ENCODE measurements at places on chromosomes 3 and 15. TPM values are rescaled to one million over a fixed set of nuclear protein-coding genes. Genes with fewer than 3 reads are reported as not detected.

Gene SERPINI1
- 17.9 TPM for total RNA-seq

Gene GOLGA6L7
- total RNA-seq = not detected

Gene PAK6
- 18.2 TPM for total RNA-seq

DNA sequence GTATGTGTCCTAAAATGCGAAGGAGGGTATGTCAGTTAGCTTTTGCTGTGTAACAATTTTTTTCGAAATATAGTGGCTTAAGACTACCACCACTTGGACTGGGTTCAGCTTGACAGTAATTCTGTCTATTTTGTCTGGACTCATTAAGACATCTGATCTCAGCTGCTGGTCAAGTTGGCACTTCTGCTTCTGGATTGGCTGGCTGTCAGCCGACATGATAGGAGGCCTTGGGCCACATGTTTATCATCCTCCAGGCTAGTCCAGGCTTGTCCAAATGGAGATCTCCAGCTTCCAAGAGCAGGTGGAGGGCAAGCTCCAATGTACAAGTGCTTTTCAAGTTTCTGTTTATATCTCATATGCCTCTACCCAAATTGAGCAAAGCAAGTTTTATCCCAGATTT lies 95.9 kb downstream of the GALK2 start:
- H3K27me3 ChIP-seq = no peaks in the 10 kb centered on the region
- H3K4me3 ChIP-seq = no peak overlapping the region
- no peak overlapping the region for H3K27ac ChIP-seq
- no peaks in the 10 kb centered on the region for H3K36me3 ChIP-seq
- DNase-seq = no peak

DNA sequence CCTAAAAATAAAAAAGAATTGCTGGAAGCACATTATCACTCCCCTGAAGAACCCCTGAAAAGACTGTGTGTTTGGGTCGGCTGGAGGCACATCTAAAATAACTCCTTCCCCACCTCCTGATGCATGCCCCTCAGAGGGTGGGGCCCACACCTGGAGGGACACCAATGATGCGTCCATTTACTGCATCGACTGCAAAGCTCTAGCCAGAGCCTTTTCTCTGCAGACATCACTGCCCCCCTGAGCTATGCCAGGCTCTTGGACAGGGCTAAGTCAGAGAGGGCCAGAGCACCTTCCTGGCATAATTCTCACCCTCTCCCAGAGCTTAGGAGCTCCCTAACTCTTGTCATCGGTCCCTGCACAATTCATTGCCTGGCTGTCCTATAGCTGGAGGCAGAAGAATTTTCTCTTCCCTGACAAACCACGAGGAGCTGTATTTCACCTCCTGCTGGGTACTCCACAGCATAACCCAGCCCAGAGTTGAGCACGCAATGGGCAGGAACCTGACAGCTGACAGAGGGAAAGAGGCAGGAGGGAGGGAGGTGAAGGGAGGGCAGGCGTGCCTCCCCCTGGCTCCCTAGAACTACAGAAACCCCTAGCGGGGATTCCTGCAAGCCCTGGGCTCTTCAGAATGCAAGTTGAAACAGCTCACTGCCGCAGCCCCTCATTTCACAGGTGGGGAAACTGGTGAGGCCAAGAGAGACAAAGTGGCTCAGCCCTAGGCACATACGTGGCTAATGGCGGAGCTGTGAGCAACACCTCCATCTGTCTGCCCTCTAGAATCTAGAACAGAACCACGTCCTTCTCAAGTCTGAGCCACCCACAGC lies 46.6 kb downstream of the XXYLT1 start:
- H3K4me1 ChIP-seq = peaks cover 33% of the 10 kb centered on the region
- no peak overlapping the region for H3K4me3 ChIP-seq
- H3K27me3 ChIP-seq = no peaks in the 10 kb centered on the region
- H3K36me3 ChIP-seq = no peaks in the 10 kb centered on the region
- H3K27ac ChIP-seq = peak overlapping the region; percentile 62

DNA sequence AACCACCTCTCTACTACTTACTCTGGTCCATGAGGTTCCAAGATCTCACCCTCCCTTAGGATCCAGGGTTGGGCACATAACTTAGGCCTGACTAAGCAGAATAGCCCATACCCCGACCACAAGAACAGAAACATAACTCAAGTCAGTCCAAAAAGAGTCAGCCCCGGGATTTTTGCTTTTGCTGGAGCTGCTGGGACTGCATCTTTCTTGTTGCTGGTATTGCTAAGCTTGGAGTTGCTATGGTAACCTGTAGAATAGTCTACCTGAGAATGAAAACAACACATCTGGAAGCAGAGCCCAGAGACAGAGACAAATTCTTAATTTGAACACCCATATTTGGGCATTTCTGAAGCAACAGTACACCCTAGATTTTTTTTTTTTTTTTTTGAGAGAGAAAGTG lies 6.5 kb downstream of the RUBCN start:
- H3K36me3 ChIP-seq = no peaks in the 10 kb centered on the region
- DNase-seq = no peak
- H3K27ac ChIP-seq = no peak overlapping the region
- H3K4me3 ChIP-seq = no peak overlapping the region

- H3K27me3 ChIP-seq = no peaks in the 10 kb centered on the region
- no peak overlapping the region for H3K27ac ChIP-seq
- no peak for DNase-seq
- peaks cover 51% of the 10 kb centered on the region for H3K4me1 ChIP-seq
These were observed 47.7 kb downstream of the MEF2A start for GRCh38 chr15:99613481-99613880.

GRCh38 chr15:98855815-98856531 lies 151.6 kb downstream of the PGPEP1L start:
- no peak overlapping the region for H3K4me3 ChIP-seq
- no peaks in the 10 kb centered on the region for H3K27me3 ChIP-seq
- DNase-seq = no peak
- H3K36me3 ChIP-seq = no peaks in the 10 kb centered on the region
- no peak overlapping the region for H3K27ac ChIP-seq
- peaks cover 66% of the 10 kb centered on the region for H3K4me1 ChIP-seq

All from adrenal gland (tissue), 19 donors.